ENCODE measurements at places on chromosomes 13 and 19. TPM values are rescaled to one million over a fixed set of nuclear protein-coding genes. Genes with fewer than 3 reads are reported as not detected.
A peak's percentile ranks its signal among the peaks of the same experiment; 100 is the strongest.

The KBTBD7 gene
- total RNA-seq = 5.5 TPM

The PABPC3 gene
- 0.18 TPM for total RNA-seq

The PLIN4 gene
- 10.2 TPM for total RNA-seq

The KMT5C gene
- total RNA-seq = 30.6 TPM

The ZNF616 gene
- total RNA-seq = 5.3 TPM

The TEX26 gene
- total RNA-seq = not detected

The OR4F17 gene
- total RNA-seq = not detected

The IGFL4 gene
- 0.39 TPM for total RNA-seq

The TBXA2R gene
- total RNA-seq = 5.2 TPM

The SIGLEC12 gene
- not detected for total RNA-seq

- no peak for DNase-seq
Measured at GRCh38 chr13:108049211-108049610, 166.1 kb downstream of the LIG4 start.

GRCh38 chr13:66655847-66656454, 574.2 kb downstream of the PCDH9 start:
- DNase-seq = no peak

DNA sequence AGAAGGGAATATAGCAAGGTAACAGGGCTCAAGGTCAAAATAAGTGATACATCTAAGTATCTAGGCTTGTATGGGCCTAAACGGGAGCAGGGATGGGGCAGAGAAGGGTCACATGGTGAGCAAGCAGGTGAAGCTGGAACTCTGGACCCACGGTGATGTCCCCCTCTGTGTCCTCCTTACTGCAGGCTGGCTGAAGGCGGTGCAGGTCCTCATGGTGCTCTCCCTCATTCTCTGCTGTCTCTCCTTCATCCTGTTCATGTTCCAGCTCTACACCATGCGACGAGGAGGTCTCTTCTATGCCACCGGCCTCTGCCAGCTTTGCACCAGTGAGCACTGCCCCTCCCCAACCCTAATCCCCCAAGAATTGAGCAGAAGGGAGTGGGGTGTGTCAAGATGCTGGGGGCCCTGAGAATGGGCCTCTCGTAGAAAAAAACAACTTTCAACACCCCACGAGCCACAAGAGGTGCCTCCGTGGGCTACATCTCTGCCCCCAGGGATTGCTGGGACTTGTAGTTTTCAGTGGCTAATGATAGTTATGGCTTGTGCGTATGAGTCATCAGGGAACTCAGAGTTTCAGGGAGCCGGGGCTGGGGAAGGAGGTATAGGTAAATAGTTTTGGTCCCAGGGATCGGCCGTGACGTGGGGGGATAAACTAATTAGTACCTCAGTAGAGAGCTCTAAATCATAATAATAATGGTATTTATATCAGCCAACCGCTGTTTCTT, 4.0 kb downstream of the EMP3 start:
- no peak for DNase-seq

DNA sequence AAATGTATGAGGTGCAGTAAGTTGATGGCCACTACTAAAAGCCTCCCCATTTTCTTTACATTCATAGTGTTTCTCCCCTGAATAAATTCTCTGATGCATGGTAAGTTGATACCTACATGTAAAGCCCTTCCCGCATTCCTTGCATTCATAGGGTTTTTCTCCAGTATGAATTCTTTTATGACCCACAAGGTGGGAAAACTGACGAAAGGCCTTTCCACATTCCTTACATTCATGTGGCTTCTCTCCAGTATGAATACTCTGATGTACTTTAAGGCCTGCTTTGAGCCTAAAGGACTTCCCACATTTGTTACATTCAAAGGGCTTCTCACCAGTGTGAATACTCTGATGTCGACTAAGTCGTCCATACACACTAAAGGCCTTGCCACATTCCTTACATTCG, 20.5 kb downstream of the ZNF607 start:
- no peak for DNase-seq

DNA sequence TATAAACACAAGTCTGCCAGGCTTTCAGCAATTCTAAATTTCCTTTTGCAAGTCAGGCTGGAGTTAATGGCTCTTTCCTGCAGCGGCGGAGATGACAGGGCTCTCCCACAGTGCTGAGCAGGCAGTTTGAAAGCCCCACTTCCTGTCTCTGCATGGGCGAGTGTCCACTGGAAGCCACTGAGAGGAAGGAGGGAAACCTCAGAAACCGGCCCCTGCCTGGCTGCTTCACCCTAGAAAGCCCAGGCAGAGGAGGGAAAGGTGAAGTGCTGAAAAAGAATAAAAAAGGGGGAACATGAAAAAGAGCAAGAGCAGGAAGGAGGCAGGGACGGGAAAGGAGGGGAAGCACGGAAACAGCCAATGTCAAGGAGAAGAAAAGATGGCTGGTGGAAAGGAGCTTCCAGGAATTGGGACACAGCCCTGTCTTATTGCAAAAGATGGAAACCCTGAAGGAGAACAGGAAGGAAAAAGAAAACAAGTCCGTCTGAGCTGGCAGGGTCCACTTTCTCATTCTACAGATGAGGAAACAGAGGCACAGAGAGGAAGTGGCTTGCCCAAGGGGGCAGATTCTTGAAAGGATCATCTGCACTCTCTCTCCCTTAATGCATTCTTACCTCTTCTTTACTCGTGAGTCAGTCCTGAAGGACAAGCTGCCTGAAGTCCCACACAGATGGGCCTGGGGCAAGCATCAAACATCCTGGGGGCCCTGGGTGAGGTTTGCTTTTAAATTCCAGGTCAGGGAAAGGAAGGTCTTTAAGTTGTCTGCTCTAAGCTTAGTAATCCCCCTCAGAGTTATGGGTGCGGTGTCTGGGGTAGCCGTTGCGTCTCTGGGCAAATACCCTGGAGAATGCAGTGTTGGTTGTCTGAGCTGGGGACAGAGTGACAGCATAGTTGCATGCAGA, 38.8 kb upstream of the ALOX5AP start:
- DNase-seq = no peak

GRCh38 chr19:2046046-2046907, 4.8 kb downstream of the MKNK2 start:
- DNase-seq = no peak

GRCh38 chr19:5271145-5271544, 69.5 kb downstream of the PTPRS start:
- no peak for DNase-seq

DNA sequence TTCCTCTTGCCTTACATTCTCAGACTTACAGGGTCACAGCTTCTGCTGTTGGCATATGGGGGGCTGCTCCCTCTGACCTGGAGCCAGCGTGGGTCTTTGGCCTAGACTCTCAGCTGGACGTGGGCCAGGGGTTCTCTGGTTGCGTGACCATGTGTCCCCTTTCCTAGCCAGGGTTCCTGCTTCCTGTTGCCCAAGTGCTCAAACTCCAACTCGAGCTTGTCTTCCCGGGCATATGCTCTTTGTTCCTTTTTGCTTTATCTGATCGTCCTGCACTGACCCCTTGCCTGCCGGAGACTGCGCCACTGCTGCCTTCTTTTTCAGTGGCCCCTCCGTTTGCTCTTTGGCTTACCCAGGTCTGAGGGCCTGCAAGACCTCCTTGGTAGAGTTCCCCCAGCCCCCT, 25.3 kb upstream of the GPR183 start:
- DNase-seq = no peak

DNA sequence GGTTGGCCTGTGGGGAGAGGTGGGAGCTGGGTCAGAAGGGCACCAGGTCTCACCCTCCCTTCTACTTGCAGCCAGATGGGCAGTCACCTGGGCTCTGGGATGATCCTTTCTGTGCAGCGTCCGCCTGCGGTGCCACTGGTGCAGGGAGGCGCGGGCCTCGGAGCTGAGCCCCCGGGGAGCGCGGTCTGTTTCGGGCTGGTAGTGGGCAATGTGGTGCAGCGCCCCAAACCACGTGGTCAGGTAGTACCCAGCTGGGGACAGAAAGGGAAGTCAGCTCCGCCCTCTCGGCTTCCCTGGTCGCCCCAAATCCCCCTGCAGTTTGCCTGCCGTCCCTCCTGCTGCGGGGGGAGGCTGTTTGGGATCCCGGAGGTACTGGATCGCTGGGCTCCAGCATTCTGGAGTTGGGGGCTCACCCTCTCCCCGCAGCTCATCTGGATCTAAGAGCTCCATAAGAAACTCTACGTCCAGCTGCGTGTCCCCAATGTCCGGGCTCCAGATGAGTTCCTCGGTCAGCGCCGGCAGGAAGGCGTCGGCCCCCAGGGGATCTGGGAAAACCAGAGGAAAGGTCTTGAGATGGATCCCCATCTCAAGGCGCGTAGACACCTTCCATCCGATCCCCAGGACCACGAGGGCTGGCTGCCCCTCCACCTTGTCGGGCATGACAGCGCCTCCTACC, 8.8 kb downstream of the RINL start:
- DNase-seq = no peak

- no peak for DNase-seq
Measured at GRCh38 chr19:35123573-35123972, 8.0 kb downstream of the FXYD3 start.

DNA sequence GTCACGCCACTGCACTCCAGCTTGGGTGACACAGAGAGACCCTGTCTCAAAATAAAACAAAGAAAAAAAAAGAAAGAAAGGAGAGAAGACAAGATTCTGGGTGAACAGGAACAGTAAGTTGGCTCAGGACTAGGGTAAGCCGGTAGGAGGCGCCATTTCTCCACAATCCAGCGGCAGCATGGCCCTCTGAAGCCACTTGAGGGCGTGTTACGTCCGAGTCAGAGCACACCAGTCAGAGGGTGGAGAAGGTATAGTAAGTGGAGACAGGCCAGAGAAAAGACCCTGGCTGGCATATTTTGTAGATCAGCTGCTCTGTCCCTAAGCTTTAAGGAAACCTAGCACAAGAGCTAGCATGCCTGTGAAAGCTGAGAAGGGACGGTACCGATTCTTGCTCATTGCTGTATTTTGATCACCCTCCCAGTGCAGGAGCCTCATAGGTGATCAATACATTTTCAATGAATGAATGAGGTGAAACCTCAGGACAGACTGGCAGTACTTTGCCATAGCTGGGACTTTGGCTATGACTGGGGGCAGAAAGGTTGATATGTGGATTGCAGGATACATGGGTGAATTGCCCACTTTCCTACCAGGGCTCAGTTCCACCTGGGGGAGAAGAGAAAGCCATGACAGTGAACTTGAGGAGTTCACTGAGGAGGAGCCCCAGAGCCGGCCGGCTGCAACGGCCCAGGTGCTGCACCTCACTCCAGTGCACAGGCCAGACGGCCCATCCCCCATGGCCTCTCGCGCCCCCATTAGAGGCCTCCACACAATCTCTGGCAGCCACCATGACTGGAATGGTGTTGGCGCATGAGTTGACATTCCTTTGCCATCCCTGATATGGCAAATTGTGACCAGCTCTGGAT, 23.5 kb downstream of the POU2F2 start:
- DNase-seq = peak; percentile 78

DNA sequence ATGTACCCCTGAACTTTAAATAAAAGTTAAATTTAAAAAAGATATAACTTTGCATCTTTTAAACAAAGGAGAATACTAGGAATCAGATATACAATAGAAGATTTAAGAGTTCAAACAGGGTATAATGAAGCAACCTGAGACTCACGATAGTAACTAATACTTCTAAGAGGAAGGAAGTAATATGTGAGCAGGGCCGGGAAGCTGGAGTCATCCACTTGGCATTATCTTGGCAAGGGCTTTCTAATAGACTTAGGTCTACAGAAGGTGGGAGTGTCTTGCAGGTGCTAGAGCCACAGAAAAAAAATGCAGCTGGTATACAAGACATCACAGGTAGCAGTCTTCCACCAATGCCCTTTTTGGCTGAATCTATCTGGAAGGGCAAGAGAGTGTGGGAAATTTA, 231.9 kb downstream of the KCTD12 start:
- no peak for DNase-seq

DNA sequence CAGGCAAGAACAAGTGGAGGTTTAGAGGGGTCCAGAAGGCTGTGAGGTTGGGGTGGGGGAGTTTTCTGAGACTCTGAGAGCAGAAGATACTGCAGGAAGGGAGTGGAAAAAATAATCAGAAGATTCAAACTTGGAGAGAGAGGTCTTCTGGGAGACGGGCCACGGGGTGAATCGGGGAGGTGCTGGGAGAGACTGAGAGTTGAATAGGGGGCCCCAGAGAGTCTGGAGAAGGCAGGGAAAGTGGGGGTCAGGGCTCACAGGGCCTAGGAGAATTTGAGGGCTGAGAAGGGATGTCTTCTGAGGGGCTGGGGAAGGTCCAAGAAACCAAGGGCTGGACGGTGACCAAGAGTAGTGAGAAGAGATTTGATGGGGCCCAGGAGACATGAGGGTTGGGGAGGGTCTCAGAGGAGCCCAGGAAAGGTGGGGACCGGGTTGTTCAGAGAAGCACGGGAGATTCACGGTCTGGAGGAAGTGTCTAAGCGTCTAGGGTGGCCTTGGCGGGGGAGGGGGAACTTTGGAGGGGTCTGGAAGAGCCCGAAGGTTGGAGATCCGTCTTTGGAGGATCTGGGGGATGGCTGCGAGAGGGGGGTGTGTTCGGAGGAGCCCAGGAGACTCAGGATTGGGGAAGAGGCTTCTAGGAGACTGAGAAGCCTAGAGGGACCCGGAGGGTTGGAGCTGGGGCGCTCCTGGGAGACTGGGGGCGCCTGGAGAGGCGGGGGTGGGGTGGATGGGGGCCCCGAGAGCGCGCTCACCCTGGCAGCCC, 1.5 kb downstream of the KCNC3 start:
- DNase-seq = no peak

DNA sequence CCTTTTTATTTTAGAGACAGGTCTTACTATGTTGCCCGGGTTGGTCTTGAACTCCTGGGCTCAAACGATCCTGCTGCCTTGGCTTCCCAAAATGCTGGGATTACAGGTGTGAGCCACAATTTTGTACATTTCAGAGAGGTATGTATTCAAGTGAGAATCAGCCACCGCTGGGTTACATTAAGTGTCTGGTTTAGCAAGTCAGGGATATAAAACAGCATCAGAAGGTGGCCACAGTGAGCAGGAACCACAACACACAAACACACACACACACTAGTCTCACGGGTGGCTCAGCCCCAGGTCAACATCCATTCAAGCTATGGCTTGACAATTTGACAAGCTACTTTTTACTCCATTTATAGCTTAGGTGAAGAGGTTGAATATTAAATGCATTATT, 20.2 kb downstream of the KLK5 start:
- DNase-seq = no peak

GRCh38 chr19:3108775-3109174, 14.6 kb downstream of the GNA11 start:
- DNase-seq = no peak

- DNase-seq = no peak
Measured at GRCh38 chr19:17333611-17334413, 843 bp downstream of the ANO8 start.

- DNase-seq = no peak
Measured at GRCh38 chr13:28137596-28137995, 749 bp upstream of the PAN3 start.

- DNase-seq = no peak
Measured at GRCh38 chr19:18091217-18091608, 4.5 kb upstream of the IL12RB1 start.

- no peak for DNase-seq
Measured at GRCh38 chr19:11792942-11793341, 5.4 kb upstream of the ZNF491 start.
